ENCODE measurements at places on chromosomes 2 and 18.

GRCh38 chr2:103445347-103445746, 683.5 kb downstream of the TMEM182 start:
- no peak for DNase-seq

- DNase-seq = no peak
Observed at GRCh38 chr18:56086176-56086575, 498.2 kb upstream of the TCF4 start.

- DNase-seq = no peak
Observed at GRCh38 chr18:79952996-79953559, 1.6 kb upstream of the SLC66A2 start.

- no peak for DNase-seq
Observed at GRCh38 chr2:218187296-218188015, 20.7 kb upstream of the CXCR1 start.

GRCh38 chr2:199144036-199144435, 313.7 kb downstream of the SATB2 start:
- DNase-seq = no peak

GRCh38 chr2:158214431-158214830, 112.8 kb downstream of the UPP2 start:
- no peak for DNase-seq

- DNase-seq = no peak
Observed at GRCh38 chr2:32699151-32699550, 71.3 kb downstream of the TTC27 start.

DNA sequence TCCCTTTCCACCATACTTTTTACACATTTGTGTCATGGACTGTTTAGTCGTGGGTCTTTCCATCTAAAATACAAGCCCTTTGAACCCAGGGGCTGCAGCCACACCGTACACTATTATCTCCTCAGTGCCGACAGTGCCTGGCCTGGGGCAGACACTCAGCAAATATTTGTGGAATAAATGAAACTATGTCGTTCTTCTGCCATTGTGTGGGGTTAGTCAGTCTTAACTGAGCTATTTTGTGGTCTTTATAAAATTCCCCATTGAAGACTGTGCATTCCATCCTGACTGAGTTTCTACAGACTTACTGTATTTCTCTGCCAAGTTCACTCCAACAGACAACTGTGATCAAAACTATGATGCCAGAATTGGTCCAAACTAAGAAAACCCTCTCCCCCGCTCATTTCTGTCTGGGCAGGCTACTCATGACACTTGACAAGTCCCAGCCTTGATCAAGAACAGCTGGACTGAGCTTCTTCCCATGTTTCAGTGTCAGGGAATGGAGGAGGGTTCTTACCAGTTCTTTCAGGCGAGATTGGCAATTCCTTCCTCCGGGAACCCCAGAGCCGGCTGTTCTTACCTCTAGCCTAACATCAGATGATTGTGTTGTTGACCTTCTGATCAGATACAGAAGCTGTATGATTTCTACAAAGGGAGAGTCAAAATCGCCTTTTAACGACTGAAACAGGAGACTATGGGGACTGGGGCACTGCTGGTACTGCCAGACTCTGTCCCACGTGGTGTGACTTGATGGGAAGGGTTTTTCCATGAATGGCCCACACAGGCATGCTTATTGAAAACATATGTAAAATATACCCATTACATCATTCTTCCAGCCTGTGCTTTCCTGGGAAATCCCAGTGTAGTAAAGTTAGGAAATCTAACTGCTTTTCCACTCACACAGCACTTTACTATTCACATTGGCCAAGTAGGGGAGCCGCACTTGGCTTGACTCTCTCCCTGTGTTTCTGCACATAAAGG, 77.4 kb upstream of the NPAS2 start:
- DNase-seq = peak; percentile 97

GRCh38 chr18:73043211-73043610, 175.4 kb upstream of the NETO1 start:
- no peak for DNase-seq

DNA sequence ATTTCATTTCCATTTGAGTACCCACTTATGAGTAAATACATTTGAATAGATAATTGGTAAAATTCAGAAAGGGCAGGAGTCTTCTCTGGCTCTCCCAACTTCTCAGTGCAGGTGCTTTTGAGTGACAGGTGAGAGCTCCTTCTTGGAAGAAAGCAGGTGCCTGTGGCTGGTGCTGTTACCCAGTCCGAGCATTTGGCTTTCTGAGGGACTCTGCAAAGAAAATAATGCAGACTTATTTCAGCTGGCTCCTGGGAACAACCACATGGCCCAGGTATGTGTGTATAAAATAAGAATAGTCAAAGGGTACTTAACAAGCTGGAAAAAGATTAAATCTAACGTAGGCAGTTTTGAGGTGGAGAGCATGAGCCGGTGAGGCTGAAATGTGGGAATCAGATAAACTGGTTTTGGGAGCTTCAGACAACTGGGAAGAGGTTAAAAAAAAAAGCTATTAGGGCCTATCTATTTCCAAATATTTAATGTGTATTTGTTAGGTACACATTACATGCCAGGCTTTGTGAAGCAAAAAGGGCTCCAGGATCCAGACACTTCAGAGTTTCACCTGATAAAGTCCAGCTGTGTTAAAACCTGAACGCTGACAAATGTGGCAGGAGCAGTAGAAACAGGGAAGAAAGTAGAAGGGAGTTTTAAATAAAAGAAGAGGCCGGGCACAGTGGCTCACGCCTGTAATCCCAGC, 20.6 kb downstream of the ZNF236 start:
- no peak for DNase-seq

DNA sequence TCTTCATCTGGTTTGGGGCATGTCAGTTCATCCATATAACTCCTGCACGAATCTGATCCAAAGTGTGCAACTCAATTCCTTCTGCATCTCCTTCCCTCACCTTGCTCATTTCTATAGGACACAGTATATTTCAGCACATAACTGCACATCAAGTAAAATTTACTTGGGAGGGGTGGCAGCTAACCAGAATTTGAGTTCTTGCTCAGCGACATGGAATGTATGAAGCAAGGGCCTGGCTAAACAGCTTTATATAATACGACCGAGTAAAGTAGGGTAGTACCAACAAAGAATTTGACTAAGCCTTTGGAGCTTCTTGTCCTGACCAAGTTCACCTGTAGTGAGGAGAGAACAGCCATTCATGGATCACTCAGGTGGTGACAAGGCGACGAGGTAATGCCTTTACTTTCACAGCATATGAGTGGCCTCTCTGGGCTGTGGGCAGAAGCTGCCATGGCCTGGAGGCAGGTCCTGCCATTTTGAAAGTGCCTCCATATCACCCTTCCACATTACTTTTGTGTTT, 570.2 kb upstream of the TNP1 start:
- no peak for DNase-seq

DNA sequence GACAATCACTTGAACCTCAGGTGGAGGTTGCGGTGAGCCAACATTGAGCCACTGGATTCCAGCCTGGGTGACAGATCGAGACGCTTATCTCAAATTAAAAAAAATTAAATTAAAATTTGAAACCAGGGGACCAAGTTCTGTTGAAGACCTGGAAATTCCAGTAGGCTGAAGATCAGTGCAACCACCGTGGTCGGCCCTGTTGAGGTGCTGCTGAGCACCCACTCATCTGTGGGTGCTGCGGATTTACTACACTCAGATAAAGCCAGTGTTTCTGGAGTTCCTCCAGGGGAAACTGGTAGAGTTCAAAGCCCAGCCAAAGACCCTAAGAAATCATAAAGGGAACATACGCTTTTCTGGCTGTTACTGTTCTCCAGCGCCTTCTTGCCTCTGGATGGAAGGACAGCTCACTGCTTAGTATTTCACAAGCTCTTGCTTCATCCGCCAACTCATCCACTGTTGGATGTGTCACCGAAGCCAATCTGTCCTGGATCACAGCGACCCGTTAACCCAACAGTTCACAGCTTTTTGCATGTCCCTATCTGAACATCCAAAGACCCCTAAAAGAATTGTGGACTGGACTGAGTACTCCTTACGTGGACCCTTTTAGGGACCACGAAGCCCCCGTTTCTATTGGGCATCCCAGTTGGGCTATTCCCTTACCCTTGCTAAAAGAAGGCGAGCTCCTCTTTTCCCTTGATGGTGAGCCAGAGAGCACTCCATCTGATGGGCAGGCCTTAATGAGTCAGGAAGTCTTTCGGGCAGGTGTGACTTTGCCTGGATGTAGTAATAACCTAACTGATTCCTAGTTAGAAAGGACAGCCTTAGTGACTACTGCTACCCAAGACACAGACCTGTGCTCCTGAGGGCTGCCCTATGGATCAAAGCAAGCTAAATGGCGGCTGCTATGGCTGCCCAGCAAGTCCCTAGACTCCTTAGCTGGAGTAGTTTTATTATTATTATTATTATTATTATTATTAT, 6.0 kb upstream of the ALPP start:
- DNase-seq = peak; percentile 10

GRCh38 chr2:24739354-24740025, 53.7 kb downstream of the PTRHD1 start:
- no peak for DNase-seq

- no peak for DNase-seq
Observed at GRCh38 chr2:216219861-216220260, 110.7 kb downstream of the XRCC5 start.

DNA sequence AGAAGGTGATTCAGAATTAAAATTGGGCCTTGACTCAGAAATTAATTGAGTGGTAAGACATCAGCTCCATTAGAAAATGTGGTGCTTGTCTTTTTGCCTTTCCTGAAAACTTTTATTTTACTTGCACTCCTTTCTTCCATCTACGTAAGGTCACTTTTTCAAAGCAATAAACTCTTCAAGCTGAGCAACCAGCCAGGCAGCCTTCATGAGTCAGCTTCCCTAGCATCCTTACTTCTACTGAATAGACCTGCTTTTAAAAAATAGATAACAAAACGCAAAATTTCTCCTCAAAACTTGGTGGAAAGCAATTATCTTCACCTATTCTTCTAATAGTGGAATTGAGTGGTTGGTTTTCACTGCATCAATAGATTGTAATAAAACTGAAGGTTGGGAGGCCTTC, 504.2 kb downstream of the ARHGAP15 start:
- peak; percentile 3 for DNase-seq

- DNase-seq = peak; percentile 27
Observed at GRCh38 chr2:118687698-118688097, 159.8 kb downstream of the EN1 start.

GRCh38 chr2:25088817-25089516, 47.1 kb downstream of the EFR3B start:
- no peak for DNase-seq

GRCh38 chr2:181678861-181679543, 1.3 kb downstream of the NEUROD1 start:
- no peak for DNase-seq

DNA sequence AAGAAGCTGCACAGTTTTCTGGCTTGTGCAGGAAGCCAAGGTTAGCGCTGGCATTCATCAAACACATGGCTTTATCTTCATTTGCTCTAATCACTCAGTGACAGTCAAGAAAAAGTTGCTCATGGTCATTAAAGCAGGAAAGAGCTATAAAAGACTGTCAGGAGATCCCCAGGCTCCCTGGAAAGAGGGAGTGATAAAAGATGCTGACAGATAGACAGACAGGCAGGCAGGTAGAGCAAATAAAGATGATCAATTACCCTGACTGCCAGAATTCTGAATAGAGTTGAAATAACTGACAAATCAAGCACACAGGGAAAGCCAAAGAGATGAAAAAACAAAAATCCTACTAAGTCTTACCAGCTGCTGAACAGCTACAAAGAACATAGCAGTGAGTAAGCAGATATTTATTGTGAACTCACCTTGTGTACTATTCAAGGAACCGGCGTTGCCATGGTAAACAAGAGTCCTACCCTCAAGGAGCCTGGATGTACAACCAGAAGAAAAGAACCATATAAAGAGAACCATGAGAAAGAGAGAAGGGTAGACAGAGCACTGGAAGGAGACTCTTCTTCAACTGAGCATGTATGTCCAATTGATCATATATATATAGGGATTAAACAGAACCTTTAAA, 68.0 kb downstream of the RNF152 start:
- DNase-seq = peak; percentile 38

- peak; percentile 27 for DNase-seq
Observed at GRCh38 chr2:144370937-144371584, 148.9 kb downstream of the ZEB2 start.

- DNase-seq = no peak
Observed at GRCh38 chr2:71451705-71452104, 1.7 kb upstream of the DYSF start.

DNA sequence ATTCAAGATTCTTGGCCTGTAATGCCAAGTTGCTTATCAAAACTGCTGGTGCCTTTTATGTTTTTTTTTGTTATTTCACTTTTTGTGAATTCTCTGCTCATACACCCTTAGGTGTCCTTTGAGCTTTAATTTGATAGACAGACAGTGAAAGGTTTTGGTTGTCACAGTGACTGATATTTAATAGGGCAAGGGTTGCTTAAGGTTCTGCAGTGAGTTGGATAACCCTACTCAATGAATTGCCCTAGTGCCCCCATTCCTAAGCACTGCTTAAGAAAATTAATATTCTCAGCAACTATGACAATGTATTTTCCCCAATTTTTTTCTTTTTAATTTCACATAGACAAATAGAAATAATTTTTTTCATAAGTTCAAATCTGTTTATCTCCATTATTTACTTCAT, 15.4 kb downstream of the PPIG start:
- no peak for DNase-seq

DNA sequence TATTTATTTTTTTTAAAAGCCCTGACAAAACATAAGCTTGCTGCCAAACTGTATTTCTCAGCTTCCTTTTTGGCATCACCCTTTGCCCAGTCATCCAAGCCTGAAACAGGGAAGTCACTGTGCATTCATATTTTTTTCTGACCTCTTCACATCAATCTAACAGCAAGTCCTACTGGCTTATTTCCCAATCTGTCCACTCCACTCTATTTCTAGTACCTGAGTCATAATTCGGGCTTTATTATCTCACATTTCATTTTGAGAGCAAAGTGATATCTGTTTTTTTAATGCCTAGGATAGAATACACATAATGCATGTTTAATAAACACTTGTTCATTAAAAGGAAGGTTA, 5.1 kb downstream of the HNMT start:
- DNase-seq = peak; percentile 72

Measured in adipocyte (in vitro differentiated cells).